Activated CD4-positive, alpha-beta T cell treated with anti-CD3 and anti-CD28 coated beads, Interleukin-2, amount 50 U/mL, for 24 hours (primary cell): ENCODE measurements at places on chromosomes 12 and 14.

DNA sequence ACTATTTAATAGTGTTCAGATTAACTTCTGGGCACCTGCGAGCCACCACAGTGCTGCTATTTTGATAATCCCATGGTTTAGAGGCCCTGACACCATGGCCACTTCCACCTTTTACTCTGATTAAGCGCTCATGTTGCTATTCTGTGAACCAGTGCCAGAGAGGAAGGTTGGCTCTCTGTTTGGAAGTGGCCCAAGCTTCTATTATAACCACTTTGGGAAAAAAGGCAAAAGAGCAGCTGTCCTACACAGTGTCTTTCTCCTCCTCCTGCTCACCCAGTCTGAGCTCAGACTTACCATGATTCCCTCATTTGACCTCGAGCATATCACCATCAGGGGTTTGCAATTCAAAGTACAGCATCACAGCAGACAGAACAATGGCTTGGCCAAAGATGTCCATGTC lies 23.3 kb downstream of the DYRK2 start:
- DNase-seq = no peak

DNA sequence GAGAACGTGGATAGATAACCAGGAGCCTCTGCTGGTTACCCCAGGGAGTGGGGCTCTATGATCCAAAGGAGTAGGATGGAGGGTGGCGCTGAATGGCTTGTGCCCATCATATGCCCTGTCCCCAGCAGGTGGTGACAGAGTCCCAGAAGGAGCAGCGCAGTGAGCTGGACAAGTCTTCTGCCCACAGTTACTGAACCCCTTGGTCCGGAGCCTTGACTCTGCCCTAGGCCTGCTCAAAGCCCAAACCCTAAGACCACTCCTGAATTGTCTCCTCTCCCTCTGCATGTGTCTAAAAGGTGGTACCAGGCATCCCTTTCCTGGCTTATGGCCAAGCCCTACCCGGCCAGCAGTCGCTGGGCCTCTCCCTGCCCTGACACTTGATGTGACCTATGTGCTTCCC lies 3.2 kb downstream of the PRPH start:
- DNase-seq = no peak

GRCh38 chr14:50801706-50802105 lies 29.3 kb downstream of the NIN start:
- DNase-seq = no peak

GRCh38 chr14:100293497-100294212 lies 12.6 kb downstream of the SLC25A29 start:
- DNase-seq = no peak
